ENCODE measurements at places on chromosomes 13 and 19. TPM values are rescaled to one million over a fixed set of nuclear protein-coding genes. Genes with fewer than 3 reads are reported as not detected.

Gene NFKBIB
- 98.1 TPM for total RNA-seq

Gene CCDC61
- total RNA-seq: 24.0 TPM

Gene RNF17
- total RNA-seq: not detected

Gene C1QTNF9B
- not detected for total RNA-seq

Gene LILRB3
- 0.78 TPM for total RNA-seq
